ENCODE measurements at places on chromosomes 12 and 14.

DNA sequence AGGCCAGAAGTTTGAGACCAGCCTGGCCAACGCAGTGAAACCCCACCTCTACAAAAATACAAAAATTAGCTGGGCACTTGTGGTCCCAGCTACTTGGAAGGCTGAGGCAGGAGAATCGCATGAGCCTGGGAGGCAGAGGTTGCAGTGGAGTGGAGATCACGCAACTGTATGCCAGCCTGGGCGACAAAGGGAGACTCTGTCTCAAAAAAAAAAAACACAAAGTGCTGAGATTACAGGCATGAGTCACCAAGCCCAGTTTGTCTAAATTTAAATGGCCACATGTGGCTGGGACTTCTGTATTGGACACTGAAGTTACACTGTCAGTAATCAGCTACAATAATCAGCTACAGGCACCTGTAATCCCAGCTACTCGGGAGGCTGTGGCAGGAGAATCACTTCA lies 100.9 kb upstream of the AEBP2 start:
- H3K27me3 ChIP-seq, result no peaks in the 10 kb centered on the region
- no peak for ATAC-seq
- H3K4me3 ChIP-seq, result no peak overlapping the region
- H3K4me1 ChIP-seq, result no peaks in the 10 kb centered on the region
- H3K27ac ChIP-seq, result no peak overlapping the region
- no peaks in the 10 kb centered on the region for H3K36me3 ChIP-seq

DNA sequence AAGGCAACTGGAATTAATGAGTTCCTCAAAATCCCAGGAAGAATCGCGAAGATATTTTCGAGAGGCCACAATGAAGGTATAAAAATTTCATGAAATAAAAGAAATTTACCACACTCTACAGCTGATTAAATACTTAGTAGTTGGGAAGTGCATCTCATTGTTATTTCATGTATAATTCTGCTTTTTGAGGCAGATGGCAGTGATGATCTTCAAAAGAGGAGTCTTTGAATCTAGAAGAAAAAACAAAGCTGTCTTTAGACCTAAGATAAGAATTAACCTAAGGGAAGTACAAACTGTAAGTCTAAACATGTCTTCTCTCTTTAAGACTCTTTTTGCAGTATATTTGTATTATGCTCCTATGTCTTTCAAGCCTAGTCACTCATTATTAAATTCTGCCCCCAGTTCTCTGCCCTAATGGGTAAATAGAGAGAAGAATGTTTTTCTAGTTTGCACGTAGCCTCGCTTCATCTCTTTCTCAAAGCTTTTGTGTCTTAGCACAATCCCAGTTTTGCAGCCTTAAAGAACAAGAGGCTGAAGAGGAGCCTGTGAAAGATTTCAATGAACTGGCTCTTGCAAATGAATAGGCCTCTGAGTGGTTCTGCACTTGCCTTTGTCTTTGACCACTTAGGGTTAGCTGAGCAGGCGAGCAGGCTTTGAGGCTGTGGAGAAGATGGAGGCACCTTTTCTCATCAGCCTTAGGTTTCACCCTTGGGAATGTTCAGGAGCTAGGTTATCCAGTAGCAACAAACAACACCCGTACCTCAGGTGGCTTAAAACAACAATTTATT lies 32.7 kb downstream of the CFAP54 start:
- H3K27me3 ChIP-seq, result no peaks in the 10 kb centered on the region
- ATAC-seq, result no peak
- no peak overlapping the region for H3K4me3 ChIP-seq
- H3K4me1 ChIP-seq, result peaks cover 14% of the 10 kb centered on the region
- H3K27ac ChIP-seq, result no peak overlapping the region

- H3K4me1 ChIP-seq, result peaks cover 39% of the 10 kb centered on the region
- no peak overlapping the region for H3K4me3 ChIP-seq
- no peak for ATAC-seq
- H3K36me3 ChIP-seq, result peaks cover 86% of the 10 kb centered on the region
- peak overlapping the region; percentile 22 for H3K27ac ChIP-seq
Observed at GRCh38 chr14:92678766-92679165, 69.7 kb downstream of the LGMN start.

DNA sequence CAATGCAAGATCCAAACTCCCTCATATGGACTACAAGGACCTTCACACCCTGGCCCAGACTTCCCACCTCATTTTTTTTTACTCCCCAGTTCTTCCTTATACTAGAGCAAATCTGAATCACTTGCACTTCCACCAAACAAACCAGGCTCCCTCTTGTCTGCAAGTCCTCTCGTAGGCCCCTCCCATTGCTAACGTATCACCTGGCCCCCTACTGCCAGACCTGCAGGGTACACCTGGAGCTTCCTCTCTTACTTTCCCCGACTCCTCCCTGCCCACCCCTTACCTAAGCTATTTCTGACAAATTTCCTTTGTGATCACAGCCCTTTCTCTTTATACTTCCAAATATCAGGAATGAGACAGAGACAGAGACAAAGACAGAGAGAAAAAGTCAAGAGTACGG lies 463.9 kb downstream of the GALC start:
- ATAC-seq, result no peak
- no peaks in the 10 kb centered on the region for H3K4me1 ChIP-seq

DNA sequence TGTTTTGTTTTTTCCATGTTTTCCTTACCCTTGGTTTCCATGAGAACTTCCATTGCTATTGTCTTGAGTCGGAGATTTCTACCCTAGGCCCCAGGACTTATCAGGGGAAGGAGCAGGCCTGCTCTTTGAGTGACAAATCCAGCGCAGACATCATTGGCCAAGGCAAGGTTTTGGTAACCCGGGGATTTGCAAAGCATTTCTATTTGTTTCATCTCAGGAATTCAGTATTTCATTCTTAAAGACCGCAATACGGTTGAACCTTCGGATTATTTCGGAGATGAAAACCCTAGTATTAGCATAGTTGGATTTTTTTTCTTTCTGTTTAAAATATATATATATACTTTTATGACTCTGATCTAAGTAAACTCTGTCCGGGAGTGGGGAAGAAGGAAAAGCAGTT lies 62.0 kb downstream of the TMEM132C start:
- H3K27ac ChIP-seq, result no peak overlapping the region
- H3K36me3 ChIP-seq, result no peaks in the 10 kb centered on the region
- no peak for ATAC-seq
- no peak overlapping the region for H3K4me3 ChIP-seq

- H3K36me3 ChIP-seq, result peaks cover 60% of the 10 kb centered on the region
- no peaks in the 10 kb centered on the region for H3K27me3 ChIP-seq
- no peak overlapping the region for H3K4me3 ChIP-seq
- no peak for ATAC-seq
- H3K4me1 ChIP-seq, result no peaks in the 10 kb centered on the region
Observed at GRCh38 chr12:125081427-125081826, 16.2 kb downstream of the AACS start.

GRCh38 chr12:86015026-86015425 lies 140.9 kb downstream of the NTS start:
- H3K27me3 ChIP-seq, result no peaks in the 10 kb centered on the region
- no peaks in the 10 kb centered on the region for H3K36me3 ChIP-seq
- no peaks in the 10 kb centered on the region for H3K4me1 ChIP-seq
- no peak overlapping the region for H3K4me3 ChIP-seq
- no peak for ATAC-seq

DNA sequence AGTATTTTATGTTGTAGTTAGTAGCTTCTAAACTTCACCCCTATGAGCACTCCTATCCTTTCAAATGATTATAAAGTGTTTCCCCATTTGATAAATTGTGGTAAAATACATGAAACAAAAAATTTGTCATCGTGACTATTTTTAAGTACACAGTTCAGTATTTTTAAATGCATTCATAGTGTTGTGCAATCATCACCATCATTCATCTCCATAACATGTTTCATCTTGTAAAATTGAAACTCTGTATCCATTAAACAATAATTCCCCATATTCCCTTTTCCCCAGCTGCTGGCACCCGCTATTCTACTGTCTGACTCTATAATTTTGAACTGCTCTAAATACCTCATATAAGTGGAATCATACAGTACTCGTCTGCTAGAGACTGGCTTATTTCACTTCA lies 52.5 kb downstream of the ATP23 start:
- no peak for ATAC-seq
- H3K36me3 ChIP-seq, result no peaks in the 10 kb centered on the region
- H3K27ac ChIP-seq, result no peak overlapping the region
- H3K27me3 ChIP-seq, result peaks cover 4% of the 10 kb centered on the region

DNA sequence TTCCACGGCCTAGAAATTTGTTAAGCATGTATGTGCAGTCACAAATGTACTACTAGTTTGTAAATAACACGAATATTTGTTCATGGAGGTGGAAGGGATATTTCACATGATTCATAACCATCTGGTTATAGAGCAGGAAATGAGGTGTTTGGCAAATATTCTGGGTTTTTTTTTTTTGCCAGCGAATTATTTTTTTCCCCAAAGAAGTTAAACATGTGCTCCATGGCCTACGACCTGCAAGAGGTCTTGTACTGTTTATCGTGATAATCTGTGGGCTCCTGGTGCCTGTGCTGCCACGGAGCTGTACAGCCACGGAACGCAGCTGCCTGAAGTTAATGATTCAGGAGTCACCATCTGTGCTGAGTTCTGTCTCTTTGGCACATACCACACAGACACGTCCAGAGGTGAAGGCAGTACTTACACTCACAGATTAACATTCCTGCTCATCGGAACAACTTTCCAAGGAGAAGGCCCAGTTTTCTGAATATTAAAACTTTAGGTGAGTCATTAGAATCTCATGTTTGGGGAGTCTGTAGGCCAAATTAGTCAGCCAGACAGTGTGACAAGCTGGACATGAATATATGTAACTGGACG lies 156.3 kb downstream of the TMX1 start:
- H3K4me3 ChIP-seq, result no peak overlapping the region
- no peak overlapping the region for H3K27ac ChIP-seq
- H3K36me3 ChIP-seq, result no peaks in the 10 kb centered on the region
- peaks cover 17% of the 10 kb centered on the region for H3K27me3 ChIP-seq
- ATAC-seq, result no peak

- H3K4me3 ChIP-seq, result no peak overlapping the region
- H3K4me1 ChIP-seq, result no peaks in the 10 kb centered on the region
- H3K36me3 ChIP-seq, result no peaks in the 10 kb centered on the region
- H3K27ac ChIP-seq, result no peak overlapping the region
- H3K27me3 ChIP-seq, result peaks cover 3% of the 10 kb centered on the region
- no peak for ATAC-seq
Observed at GRCh38 chr12:97821806-97822205, 359.2 kb downstream of the RMST start.

- no peak for ATAC-seq
- no peaks in the 10 kb centered on the region for H3K36me3 ChIP-seq
- H3K27me3 ChIP-seq, result no peaks in the 10 kb centered on the region
Observed at GRCh38 chr14:32559048-32559447, 229.9 kb downstream of the AKAP6 start.

DNA sequence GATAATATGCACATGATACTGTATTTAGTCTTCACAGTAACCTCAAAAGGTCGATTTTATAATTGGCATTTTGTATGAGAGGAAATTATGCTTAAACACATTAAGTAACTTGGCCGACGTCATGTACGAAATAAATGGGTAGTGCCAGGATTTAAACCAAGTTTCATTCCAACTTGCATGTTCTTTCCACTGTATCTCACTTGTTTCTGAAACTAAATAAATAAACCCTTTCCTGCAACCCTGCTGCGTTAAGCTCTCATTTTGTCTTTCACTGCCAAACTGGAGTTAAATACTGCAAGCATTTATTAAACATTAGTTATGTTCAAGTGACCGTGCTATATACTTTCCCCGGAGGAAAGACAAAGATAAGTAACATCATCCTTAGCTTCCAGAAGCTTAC lies 293.9 kb upstream of the PRKD1 start:
- no peaks in the 10 kb centered on the region for H3K4me1 ChIP-seq
- no peaks in the 10 kb centered on the region for H3K27me3 ChIP-seq
- no peak overlapping the region for H3K27ac ChIP-seq
- no peak overlapping the region for H3K4me3 ChIP-seq

DNA sequence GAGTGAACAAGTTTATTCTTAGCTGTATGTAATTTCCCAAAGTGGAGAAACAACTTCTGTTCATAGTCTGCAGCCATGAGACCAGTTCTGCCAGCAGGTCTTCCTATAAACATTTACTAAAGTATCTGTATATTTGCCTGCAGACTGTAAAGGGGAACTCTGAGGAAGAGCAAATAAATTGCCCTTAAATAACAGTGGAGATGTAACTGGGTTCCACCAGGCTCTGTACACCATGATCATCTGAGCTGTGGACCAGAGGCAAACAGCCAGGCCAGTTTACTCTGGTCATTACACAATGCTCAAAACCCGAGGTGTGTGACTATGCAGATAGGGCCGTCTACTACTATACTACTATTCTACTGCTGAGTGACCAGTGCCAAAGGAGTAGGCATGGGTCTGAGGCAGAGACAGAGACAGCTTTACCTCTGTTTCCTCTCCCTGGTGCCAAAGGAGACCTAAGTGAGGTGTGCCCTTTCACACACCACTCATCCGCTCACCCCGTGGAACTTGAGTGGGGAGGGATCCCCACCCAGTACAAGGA lies 21.1 kb upstream of the CERS5 start:
- H3K4me3 ChIP-seq, result peak overlapping the region; percentile 78
- no peaks in the 10 kb centered on the region for H3K27me3 ChIP-seq
- H3K27ac ChIP-seq, result peak overlapping the region; percentile 85

GRCh38 chr12:2998789-2999264 lies 39.6 kb downstream of the TEAD4 start:
- no peak for ATAC-seq
- H3K36me3 ChIP-seq, result no peaks in the 10 kb centered on the region
- H3K27me3 ChIP-seq, result peaks cover 11% of the 10 kb centered on the region
- no peak overlapping the region for H3K4me3 ChIP-seq
- no peaks in the 10 kb centered on the region for H3K4me1 ChIP-seq

- H3K4me3 ChIP-seq, result no peak overlapping the region
- no peak for ATAC-seq
- H3K27me3 ChIP-seq, result peaks cover 22% of the 10 kb centered on the region
- H3K36me3 ChIP-seq, result no peaks in the 10 kb centered on the region
- H3K27ac ChIP-seq, result no peak overlapping the region
- no peaks in the 10 kb centered on the region for H3K4me1 ChIP-seq
Observed at GRCh38 chr14:101499080-101499479, 62.2 kb upstream of the DIO3 start.

DNA sequence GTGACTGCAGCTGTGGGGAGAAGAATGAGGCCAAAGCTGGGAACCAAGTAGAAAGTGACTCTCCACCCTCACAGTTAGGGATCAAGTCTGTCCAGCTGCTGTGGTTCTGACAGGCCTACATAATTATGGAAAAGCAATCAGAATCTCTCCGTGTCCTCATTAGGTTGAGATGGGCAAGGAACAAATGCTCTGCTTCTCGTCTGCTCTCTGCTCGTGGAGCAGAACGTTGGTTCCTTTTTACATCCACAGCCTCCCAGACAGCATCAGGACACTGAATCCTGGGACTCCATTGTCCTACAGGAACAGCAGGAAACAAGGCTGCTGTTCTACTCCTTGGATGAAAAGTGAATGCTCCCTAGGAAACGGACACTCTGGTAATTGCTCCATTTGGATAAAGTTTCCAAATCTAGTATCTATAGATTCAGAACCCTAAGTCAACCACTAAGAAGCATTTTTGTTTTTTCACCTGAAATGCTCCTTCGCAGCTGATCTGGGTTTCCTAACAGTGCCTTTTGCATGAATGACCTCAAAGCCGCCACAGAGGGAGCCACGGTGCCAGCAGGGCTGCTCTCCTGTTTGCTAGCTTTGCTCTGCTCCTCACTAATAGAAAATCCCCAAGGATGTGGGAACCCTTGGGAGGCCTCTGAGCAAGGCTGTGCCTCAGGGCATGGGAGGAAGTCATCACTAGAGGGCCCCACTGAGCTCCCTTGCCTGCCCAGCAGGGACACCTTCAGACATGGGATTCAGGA lies 102.0 kb downstream of the EGLN3 start:
- H3K4me1 ChIP-seq, result peaks cover 11% of the 10 kb centered on the region
- H3K27me3 ChIP-seq, result peaks cover 6% of the 10 kb centered on the region
- peak; percentile 57 for ATAC-seq
- H3K27ac ChIP-seq, result no peak overlapping the region
- H3K4me3 ChIP-seq, result no peak overlapping the region

GRCh38 chr12:83451189-83451588 lies 764.5 kb downstream of the TMTC2 start:
- H3K4me3 ChIP-seq, result no peak overlapping the region
- H3K36me3 ChIP-seq, result no peaks in the 10 kb centered on the region
- no peak overlapping the region for H3K27ac ChIP-seq
- H3K4me1 ChIP-seq, result no peaks in the 10 kb centered on the region
